ENCODE measurements at places on chromosomes 4 and X.
A peak's percentile ranks its signal among the peaks of the same experiment; 100 is the strongest.

DNA sequence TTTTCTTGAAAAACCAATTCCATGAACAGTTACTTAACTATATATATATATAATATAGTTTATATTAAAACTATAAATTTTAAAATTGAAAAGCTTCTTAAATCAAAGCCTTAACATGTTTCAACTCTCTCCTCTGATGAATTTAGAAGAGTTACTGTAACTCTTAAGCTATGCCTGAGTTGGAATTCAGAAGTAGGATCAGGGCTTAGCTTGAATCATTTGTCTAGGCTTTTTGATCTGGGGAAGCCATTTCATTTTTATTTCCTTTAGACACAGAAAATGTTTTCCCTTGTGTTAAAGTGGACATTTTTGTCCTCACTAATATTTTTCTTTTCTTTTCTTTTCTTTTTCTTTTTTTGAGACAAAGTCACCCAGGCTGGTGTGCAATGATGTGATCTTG is 40.4 kb upstream of the PDLIM5 start:
- no peak for DNase-seq

- DNase-seq: no peak
Observed at GRCh38 chr4:108110450-108110849, 58.3 kb downstream of the LEF1 start.

DNA sequence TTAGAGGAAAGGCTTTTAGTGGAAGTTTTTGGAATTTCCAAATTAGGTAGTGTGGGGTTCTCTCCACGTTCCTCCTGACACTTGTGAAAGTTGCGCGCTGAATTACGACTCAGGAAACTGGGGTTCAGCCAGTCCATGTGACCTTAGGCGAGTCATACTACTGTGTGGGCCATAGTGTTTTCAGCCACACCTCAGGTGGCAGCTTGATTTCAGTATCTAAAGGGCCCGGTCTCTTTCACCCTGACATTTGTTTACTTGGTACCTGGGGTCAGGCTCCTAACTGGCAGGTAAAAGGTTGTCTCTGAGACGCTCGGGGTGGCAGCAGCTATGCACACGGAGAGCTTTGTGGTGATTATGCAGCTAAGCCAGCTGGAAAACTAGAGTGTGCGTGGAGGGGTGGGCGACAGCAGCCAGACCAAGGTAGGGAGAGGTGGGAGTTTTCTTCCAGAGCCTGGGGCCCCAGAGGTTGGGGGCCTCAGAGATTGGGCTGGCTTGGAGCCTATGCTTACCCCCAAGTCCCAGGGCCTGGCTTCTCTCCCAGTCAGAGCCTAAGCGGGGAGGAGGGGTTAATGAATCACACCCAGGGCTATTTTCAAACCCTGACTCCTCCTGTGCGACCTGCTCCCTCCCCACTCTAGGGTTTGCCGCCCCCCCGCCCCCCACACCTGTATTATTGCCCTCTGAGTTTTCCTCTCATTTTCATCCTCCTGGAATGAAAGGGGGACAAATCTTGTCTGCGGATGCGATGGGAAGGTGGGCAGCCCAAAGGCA is 47.2 kb downstream of the STARD8 start:
- no peak for DNase-seq

- DNase-seq: no peak
Observed at GRCh38 chrX:103615781-103616371, 8.1 kb downstream of the TCEAL3 start.

GRCh38 chr4:167222099-167222498 is 12.2 kb downstream of the SPOCK3 start:
- no peak for DNase-seq

DNA sequence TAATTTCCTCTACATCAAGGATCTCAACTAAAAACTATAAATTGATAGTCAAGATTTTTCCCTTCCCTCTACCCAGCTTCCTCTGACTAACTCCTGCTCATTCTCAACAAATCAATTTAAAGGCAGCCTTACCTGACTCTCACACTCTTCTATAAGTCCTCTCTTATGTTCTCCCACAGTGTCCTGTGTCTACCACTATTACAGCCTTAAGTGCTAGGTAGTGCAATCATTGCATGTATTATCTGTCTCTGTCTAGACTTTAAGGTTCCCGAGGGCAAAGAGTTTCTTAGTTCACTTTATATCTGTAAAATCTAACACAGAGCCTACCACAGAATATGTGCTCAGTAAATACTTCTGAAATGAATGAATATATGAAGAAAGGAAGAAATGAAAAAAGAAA is 123.7 kb downstream of the BTC start:
- DNase-seq: no peak

GRCh38 chr4:83282049-83282535 is 2.5 kb downstream of the COQ2 start:
- peak; percentile 80 for DNase-seq

DNA sequence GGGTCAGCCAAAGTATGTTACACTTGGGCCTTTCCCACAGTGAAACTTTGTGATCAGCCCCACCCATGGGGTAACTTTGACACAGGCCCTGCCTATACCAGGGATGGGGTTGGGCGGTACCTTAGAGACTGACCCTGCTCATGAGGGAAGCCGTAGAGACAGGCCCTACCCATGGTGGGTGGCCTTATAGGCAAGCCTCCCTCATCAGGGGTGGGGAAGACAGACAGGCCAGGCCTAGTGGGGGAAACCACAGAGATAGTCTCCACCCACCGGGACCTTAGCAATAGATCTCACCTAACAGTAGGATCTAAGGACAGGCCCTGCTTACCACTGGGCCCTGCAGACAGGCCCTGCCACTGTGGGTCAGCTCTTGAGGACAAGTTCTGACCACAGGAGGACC is 6.8 kb downstream of the PLP2 start:
- DNase-seq: no peak

- peak; percentile 53 for DNase-seq
Observed at GRCh38 chr4:147370473-147370872, 110.4 kb upstream of the EDNRA start.

DNA sequence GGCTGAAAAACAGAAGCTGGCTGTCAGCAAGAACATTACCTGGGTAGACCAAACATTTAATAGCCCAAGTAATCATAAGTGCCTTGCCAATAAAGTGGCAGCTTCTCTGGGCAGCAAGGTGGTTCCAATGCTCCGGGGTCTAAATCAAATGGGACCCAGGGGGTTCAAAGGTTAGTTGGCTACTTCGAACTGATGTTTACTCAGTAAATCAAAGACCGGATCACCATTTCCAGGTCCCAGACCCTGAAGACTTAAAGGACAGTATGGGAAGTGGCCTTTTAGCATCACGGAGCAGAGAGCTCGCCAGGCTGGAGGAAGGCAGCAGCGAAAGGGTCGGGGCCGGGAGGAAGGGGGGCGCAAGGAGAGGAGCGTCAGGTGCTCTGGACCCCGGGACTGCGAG is 1.0 kb downstream of the SH3KBP1 start:
- DNase-seq: no peak

- no peak for DNase-seq
Observed at GRCh38 chr4:102546635-102547034, 45.5 kb downstream of the NFKB1 start.

GRCh38 chr4:112061207-112061817 is 83.9 kb upstream of the FAM241A start:
- no peak for DNase-seq

DNA sequence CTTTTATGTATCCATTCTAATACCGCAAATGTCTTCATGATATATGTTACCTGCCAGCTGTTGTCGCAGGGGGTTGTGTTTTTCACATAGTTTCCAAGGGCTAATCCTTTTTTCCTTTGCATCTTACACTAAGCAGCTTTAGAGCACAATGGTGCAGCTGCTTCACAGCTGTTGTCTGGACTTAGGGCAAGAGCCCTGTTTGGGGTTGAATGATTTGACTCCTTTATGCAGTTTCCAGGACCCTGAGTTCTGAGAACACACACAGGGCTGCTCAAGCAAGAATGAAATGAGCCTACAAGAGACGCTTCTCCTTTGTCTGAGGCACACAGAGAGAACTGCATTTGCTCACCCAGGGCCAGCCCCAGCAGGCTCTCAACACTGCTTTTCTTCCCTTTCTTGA is 20.2 kb downstream of the CCNG2 start:
- no peak for DNase-seq

DNA sequence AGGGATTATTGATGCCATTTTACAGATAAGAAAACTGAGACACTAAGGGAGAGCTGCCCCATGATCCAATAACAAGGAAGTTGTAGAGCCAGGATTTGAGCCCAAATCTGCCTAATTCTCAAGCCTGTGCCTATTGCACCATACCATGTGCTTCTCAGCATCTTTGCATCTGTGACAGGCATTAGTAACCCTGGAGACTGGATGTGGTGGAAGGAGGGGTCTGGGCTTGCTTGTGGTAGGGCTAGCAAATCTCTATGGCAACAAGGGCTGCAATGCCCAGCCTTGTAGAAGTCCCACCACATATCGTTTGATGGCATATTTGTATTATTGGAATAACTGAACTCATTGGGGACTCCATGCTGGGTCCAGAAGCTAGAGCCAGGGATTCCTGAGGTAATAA is 58.1 kb downstream of the RTL5 start:
- no peak for DNase-seq

DNA sequence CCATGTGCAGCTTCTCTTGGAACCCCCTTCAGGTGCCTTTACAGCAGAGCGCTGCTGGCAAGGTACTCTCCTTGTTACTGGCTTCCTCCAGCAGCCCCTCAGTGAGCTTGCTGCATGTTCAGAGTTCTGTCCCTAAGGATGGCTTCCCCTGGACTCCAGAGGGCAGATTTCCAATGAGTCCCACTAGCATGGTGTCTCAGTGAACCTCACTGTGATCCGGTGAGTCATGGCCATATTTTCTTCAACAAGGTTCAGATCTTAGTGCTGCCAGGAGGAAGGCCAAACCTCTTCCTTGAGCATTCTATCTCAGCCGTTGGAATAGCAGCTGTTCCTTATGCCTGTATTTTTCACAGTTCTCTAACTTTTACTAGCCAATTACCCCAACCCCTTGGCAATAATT is 98.8 kb downstream of the CASK start:
- peak; percentile 35 for DNase-seq

- DNase-seq: no peak
Observed at GRCh38 chr4:3373468-3373867, 68.3 kb upstream of the HGFAC start.

GRCh38 chrX:43375136-43375535 is 281.0 kb upstream of the MAOA start:
- DNase-seq: no peak

GRCh38 chr4:134126955-134127354 is 74.6 kb downstream of the PABPC4L start:
- DNase-seq: no peak

GRCh38 chrX:107442914-107443527 is 6.4 kb upstream of the FRMPD3 start:
- no peak for DNase-seq

DNA sequence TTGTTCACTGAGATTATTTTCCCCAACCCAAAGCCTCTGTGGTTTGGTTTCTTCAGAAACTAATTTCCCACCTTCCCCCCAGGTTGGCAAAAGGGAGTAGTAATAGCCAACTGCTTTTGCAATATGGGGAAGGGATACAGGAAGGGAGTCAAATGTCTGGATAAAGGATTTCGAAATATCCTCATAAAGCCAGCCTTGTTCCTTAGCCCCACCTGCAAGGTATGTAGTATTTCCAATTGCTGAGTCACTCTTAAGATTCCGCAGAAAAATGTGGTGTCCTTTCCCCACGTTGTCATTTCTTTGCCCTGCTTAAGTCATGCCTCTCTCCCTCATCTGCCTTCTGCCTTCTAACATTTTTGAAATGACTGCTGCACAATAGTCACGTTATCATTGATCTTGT is 138.8 kb upstream of the DCAF8L1 start:
- no peak for DNase-seq

DNA sequence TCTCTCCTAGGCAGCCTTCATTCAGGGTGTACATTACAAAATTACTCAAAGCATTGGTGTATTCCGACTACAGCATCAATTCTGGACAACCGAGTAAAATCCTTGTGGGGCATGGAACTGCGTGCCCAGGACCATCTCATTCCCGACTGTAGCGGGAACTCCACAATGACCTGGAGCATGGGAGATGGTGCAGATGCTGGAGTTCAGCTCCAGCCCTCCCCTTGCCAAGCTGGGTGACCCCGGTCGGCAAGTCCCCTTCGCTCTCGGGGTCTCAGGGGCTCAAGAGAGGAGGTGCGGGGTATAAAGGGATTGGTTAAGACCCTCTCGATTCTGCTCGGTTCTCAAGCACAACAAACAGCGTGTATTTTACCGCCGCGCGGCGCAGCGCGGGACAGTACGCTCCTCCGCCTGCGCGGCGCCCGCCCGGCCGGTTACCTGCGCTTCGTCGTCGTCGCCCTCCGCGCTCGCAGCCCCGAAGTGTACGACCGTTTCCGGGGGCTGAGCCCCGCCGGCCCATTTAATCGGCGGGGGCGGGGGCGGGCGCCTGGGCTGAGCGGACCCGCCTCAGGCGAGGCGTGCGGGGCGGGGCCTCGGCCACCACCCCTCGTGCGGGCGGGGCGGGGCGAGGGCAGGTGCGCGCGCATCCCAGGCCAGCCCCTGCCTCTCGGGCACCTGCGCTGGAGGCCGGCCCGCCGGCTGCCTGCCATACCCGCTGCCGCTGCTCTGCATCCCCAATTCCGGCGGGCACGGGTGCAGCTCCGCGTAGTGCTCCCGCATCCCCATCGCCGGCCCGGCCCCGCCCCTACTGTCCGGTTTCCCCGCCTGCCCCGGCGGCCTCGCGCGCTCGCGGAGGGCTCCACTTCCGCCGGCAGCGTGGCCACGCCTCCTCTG is at the start of gene G6PD:
TSS of gene G6PD (minus strand) at position 493 of the 891 bp plus-strand sequence. CDS start 691 bp downstream, outside the sequence.
- DNase-seq: peak; percentile 45

DNA sequence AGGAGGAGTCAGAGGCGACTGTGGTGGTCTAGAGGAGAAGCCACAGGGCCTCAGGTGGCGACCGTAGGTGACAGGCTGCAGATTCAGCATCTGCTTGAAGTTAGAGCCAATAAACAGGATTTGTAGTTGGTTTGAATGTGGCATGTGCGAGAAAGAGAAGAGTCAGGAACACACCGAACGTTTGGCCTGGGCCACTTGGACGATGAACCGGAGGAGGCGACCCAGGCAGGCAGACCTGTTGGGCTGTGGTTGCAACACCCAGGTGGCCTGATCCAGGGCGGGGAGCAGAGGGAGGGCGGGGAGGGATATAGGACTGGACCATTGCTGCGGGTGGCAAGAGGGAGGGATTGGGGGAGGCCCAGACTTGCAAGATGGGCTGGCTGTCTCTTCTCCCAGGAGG is 10.0 kb upstream of the PSAPL1 start:
- DNase-seq: no peak

DNA sequence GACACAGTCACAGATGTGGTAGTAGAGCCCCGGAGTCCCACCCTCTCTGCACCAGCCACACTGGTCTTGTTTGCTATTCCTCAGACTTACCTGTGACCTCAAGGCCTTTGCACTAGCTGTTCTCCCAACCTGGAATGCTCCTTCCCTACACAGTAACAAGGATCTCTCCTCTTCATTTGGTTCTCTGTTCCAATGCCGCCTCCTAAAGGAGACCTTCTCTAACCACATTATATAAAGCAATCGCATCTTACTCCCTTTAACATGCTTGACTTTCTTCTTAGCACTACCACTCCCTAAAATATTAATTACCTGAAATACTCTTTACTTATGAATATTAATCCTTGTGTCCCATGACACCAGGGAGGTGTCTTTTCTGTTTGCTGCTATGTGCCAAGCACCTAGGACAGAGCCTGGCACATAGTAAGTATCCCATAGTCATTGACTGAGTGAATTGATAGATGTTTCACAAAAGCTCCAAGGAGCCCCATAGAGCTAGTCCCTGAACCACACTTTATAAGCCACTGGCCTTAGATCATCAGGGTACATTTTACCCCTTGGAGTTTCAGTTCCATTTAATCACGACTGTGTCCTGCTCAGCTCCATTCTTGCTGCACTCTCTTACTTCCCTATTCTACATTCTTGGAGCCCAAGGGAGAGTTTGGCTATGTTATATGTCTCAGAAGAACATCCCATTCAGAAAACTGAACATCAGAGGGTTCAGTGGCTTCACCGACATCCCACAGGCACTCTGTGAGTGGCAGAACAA is 312.7 kb downstream of the RAB28 start:
- no peak for DNase-seq
